SHP77 treated with DMSO at 0.1 percent for 48 hours (cell line): ENCODE measurements at places on chromosomes 5 and 9.

DNA sequence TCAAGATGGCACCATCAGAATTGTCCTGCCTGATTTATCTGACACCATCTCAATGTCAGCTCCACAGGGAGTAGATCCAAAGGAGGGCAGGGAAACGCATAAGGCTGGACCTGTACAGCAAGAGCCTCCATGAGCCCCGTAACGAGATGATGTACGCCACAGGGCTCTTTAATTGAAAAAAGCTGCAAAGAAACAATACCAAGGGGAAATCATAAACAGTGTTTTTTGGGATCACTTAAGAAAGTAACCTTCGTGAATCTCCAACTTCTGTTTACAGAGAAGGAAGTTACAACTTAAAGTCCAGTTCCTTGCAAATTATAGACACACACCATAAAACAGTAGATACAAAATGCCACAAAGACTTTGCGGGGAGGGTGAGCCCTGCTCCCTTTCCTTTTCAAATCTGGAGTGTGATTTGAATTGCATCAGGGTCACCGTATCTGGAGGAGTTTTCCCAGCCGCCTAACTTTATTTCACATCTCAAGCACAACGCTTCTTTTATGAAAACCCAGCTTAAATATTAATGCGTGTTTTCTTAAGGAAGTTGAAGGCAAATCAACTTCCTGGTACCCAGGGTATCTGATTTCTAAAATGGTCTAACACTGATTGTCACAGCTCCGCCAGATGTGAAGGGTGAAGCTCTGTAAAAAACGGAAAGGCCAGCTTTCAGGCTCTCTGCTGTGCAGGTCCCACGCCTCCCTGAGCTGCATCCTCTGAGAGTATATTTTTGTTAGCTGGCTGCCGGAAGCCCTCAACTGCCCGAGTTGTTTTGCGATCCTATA is 88.9 kb downstream of the EBF1 start:
- DNase-seq, result no peak

GRCh38 chr9:97985058-97985861 is 2.1 kb downstream of the ANP32B start:
- no peak for DNase-seq

DNA sequence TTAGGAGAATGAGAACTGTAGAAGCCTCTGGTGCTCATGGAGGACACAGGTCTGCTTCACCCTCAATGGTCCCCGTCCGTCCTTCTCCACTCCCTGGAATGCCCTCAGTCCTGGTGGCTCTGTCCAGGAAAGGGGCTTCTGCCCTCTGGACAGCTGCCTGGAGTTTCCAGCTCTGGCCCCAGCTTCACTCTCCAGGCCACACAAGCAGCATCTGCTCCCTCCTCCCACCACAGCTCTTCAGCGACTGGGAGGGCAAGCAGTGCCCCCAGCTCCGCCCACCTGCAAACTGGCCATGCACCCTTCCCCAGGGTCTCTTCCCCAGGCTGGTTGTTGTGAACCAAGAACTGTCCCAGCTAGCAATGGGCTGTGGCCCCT is 4.7 kb downstream of the SARDH start:
- no peak for DNase-seq

DNA sequence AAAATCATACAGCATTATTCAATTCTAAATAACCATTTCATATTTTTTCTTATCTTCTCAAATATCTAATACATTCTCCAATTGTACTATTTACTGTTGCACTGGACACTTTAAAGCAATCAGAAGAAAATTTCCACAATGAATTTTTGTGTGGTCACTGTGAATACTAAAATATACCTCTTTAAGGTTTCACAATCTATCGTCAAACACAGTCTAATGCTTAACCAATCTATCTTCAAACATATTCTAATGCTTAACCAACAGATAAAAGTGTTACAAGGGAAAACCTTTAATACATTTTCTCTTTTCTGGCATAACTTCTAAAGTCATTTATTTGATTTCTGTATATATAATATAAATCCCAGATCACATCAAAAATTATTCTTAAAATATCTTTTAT is 2035.5 kb upstream of the CDH6 start:
- no peak for DNase-seq

GRCh38 chr9:122213589-122214413 is 15.0 kb downstream of the LHX6 start:
- DNase-seq, result peak; percentile 81

DNA sequence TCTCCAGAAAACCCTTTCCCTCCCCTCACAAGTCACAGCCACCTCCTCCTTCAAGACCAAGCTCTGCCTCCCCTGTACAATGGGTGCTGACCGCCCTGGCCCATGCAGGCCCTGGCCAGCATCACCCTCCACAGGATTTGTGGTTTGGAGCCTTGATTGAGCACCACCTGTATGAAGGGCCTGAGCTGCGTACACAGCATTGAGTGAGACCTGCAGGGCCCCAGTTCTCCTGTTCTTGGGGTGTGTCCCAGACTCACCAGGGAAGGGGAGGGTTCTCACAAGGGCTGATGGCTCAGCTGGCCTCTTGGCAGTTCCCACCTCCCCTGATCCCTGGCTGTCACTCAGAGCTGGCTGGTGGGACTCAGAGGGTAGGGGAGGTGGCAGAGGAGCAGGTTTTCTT is 63.7 kb upstream of the IER5L start:
- no peak for DNase-seq

DNA sequence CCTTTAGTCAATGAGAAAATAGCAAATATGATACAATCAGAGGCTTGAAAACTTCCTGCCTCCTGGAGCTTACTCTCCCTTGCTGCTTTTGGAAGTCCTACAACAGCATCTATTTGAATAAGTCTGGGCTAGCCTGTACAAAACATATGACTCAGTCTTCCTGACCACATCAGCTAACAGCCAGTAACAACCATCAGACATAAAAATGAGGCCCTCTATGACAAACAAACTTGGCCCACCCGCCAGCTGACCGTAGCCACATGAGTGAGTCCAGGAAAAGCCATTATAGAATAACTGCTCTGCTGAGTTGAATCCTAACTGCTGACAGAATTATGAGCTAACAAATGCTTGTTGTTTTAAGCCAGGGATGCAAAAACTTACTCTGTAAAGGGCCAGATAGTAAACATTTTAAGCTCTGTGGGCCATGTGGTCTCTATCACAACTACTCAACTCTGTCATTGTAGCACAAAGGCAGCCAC is 347.6 kb downstream of the PTPRD start:
- DNase-seq, result no peak

GRCh38 chr9:124496463-124496862 is 10.7 kb downstream of the NR5A1 start:
- DNase-seq, result no peak

DNA sequence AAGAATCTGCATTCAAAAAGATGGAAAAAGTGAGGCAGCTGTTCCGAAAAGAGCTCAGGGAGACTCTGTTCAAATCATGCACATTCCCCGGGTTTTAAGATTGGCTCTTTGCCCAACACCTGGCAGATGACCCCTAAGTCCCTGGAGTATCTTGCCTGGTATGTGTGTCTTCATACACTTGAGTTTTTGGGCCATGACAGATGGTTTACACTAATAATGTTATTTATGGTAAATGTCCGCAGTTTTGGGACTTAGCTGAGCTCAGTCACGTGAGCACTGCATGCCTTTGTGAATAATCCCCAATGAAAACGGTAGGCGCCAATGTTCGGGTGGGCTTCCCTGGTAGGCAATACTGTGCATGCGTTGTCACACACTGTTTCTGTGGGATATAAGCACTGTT is 316.1 kb downstream of the PRDM9 start:
- DNase-seq, result no peak
